ENCODE measurements at places on chromosomes 4 and X.
A peak's percentile ranks its signal among the peaks of the same experiment; 100 is the strongest.

DNA sequence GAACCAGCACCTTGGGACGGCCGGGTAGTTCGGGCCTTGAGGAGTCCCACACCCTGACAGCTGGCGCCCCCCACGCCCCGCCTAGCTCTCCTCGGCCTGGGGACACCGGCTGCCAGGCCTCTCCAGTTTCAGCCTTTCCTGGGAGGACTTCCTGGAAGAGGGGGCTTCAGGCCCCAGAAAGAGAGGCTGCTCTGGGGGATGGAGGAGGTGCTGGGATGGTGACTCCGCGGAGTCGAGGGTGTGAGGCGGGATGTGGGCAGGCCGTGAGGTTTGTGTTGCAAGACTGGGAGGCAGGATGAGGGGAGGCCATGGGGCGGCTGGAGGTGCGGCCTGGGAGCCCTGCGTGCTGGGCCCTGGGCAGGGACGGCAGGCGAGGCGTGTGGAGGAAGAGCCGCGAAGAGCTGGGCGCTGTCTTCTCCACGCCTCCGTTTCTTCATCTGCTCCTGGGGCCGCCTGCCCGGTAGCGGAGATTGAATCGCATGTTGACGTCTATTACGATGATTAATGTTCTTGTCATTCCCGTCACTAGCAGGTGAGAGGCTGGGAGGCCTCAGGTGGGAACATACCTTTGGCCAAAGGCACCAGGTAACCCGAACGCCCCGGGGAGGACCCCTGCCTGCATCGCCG is 918 bp upstream of the FGFRL1 start:
- DNase-seq, result peak; percentile 68

GRCh38 chr4:166426300-166426863 is 553.3 kb downstream of the TLL1 start:
- DNase-seq, result no peak

DNA sequence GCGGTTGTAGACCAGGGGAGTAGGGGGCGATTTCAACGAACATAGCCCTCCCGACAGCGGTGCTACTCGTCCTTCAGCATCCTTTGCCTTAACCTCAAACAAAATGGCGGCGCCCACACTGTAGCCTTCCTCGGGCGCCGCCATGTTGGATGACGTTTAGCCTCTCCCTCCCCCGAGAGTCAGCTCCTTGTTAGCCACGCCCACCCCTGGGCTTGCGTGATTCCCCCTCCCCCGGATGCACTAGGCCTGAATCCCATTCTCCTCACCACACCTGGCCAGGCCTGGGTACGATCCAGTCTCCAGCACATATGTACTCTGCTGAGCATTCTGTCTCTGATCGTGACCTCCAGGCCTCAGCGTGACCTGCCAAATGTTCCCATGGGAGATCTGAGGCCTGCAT is 49.0 kb upstream of the ZNF157 start:
- peak; percentile 43 for DNase-seq

- peak; percentile 82 for DNase-seq
Measured at GRCh38 chrX:29652484-29652883, 562.9 kb upstream of the MAGEB2 start.

DNA sequence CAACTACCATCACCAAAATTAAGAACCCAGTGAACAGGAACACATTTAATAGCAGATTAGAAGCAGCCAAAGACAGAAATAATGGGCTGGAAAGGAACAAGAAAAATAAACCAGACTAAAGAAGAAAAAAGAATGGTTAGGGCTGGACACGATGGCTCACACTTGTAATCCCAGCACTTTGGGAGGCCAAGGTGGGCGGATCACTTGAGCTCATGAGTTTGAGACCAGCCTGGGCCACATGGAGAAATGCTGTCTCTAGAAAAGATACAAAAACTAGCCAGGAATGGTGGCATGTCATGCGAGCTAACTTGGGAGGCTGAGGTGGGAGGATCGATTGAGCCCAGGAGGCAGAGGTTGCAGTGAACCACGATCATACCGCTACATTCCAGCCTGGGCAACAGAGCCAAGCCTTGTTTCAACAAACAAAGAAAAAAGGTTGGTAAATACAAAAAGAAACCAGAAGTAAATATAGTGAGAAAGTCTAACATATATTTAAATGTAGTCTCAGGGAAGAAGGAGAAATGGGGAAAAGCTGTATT is 102.0 kb downstream of the AFAP1 start:
- no peak for DNase-seq

- no peak for DNase-seq
Measured at GRCh38 chr4:93747220-93747619, 81.3 kb upstream of the ATOH1 start.

DNA sequence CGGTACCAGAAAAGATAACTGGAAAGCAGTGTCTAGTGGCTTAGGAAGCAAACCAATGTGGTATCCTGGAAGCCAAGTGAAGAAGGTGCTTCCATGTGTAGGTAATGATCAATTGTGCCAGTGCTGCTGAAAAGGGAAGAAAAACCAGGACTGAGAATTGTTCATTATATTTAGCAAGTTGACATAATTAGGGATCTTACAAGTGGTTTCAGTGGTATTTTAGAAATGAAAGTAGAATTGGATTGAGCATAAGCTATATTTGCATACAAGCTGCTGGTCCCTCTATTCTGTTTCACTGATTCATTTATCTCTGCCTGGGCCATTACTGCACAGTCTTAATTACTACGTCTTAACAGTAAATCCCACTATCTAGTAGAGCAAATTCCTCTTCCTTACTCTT is 32.3 kb downstream of the PRDM8 start:
- no peak for DNase-seq

GRCh38 chr4:92270908-92271307 is 32.9 kb upstream of the GRID2 start:
- DNase-seq, result no peak

DNA sequence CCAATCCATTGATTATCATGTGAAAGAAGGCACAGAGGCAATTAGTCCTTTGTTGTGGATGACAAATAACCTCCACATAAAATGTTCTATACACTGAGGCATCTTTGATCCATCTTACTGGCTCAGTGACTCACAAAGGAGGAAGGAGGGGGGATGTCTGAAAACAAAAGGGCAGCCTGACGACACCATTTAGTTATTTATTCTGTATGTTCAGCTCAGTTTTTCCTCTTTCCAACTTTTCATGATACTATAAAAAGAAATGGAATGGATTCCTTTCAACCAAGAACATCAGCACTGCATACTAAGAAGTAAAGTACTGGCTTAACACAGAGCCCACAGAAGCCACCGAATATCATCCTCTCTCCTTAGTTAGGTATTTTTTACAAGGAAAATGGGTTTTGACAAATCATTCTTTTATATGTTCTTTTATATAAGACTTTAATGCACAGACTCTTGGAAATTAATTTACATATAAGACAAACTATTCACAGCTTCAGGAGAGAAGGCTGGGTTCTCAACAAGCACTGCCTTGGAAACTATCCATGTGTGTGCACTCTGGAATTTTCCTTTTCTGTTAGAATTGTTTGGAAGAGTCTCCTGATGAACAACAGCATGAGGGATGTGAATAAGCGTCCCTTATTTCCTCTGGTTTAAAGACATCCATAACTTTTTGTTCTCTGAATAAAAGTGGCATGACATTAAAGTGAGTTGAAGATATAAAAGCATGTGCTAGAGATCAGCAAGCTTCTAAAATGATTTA is 135.6 kb downstream of the TSPAN5 start:
- DNase-seq, result peak; percentile 92

- no peak for DNase-seq
Measured at GRCh38 chr4:1590244-1590643, 93.9 kb downstream of the FAM53A start.

- DNase-seq, result no peak
Measured at GRCh38 chr4:80101071-80101791, 28.2 kb upstream of the ANTXR2 start.

DNA sequence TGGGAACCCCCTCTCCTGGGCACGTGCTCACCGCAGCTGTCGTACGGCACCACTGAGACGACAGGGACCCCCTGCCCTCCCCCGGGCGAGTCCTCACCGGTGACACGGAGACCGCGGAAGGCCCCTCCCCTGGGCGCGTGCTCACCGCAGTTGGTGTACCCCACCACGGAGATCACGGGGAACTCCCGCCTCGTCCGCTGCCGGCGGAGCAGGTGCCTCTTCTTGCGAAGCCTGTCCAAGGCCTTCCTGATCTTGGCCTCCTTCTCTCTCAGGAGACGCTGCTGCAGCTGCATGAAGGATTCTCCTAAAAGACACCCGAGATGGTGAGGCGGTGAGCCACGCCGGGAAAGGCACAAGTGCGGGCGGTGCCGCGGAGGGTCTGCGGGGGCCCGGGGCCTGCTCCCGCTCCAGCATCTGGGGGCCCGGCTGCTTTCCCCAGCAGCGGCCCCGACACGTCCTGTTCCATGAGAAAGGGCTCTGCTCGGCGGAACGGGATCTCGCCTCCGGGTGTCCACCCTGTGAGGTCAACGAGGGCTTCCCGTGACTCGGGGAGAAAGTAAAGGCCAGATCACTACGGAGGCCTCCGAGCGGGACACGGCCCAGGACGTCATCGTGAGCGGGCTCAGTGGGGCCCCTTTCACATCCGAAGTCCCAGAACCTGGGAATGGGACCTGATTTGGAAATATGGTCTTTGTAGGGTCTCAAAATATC is 5.8 kb downstream of the GTPBP6 start:
- DNase-seq, result no peak

DNA sequence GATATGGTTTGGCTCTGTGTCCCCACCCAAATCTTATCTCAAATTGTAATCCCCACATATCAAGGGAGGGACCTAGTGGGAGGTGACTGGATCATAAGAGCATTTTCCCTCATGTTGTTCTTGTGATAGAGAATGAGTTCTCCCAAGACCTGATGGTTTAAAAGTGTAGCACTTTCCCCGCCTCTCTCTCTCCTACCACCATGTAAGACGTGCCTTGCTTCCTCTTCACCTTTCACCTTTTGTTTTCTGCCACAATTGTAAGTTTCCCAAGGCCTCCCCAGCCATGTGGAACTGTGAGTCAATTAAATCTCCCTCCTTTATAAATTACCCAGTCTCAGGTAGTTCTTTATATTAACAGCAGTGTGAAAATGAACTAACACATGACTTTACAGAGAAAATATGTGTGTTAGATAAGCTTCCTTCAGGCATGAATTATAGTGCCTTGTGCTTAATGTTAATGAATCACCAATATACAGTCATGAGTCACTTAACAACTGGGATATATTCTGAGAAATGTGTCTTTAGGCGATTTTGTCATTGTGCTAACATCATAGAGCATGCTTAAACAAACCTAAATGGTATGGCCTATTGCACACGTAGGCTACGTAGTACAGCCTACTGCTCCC is 37.9 kb downstream of the PDGFC start:
- peak; percentile 95 for DNase-seq

DNA sequence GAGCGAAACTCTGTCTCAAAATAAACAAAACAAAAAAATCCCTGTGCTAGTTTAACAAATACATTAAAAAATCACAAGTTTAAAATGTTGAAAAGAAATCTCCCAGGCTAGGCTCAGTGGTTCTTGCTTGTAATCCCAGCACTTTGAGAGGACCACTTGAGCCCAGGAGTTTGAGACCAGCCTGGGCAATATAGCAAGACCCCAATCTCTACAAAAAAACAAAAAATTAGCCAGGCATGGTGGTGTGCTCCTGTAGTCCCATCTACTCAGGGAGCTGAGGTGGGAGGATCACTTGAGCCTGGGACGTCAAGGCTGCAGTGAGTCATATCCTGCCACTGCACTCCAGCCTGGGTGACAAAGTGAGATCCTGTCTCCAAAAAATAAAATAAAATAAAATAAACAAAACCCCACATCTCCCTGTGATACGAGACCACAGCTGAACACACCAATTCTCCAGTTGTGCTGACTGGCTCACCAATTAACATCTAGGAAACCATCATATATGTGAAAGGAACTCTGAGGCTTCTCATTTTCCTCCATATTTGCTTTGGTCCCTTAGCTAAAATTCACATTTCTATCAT is 7.3 kb downstream of the RPS4X start:
- peak; percentile 83 for DNase-seq

GRCh38 chrX:65671286-65671685 is 3.8 kb downstream of the MSN start:
- DNase-seq, result no peak

GRCh38 chr4:151324752-151325110 is 674 bp downstream of the SH3D19 start:
- DNase-seq, result peak; percentile 47

DNA sequence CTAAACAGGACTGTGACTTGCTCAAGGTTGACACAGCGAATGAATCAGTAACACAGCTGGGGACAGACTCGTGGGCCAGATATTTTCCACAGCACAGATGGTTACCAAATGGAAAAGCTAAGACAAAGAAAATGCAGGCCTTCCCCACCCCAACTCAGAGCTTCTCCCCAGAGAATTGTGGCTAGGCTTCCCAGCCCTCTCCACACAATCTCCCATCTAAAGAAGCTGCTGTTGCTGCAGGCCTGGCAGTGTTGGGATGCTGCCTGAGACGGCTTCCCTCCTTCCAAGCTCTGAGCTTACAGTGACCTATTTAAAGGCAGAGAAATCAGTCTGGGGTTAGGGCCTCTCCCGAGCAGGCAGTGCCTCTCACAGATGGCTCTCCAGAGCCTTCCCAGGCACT is 46.5 kb upstream of the PGRMC1 start:
- no peak for DNase-seq

- peak; percentile 83 for DNase-seq
Measured at GRCh38 chr4:186746581-186746980, 22.9 kb upstream of the FAT1 start.

DNA sequence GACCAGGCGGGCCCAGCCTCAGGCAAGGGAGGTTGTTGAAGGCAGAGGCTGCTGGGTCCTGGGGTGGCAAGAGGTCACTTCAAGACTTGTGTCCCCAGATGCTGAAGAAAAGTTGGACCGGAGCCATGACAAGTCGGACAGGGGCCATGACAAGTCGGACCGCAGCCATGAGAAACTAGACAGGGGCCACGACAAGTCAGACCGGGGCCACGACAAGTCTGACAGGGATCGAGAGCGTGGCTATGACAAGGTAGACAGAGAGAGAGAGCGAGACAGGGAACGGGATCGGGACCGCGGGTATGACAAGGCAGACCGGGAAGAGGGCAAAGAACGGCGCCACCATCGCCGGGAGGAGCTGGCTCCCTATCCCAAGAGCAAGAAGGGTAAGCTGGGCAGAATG is 4.4 kb downstream of the PQBP1 start:
- DNase-seq, result no peak

GRCh38 chr4:166839615-166840251 is 394.6 kb downstream of the SPOCK3 start:
- no peak for DNase-seq

DNA sequence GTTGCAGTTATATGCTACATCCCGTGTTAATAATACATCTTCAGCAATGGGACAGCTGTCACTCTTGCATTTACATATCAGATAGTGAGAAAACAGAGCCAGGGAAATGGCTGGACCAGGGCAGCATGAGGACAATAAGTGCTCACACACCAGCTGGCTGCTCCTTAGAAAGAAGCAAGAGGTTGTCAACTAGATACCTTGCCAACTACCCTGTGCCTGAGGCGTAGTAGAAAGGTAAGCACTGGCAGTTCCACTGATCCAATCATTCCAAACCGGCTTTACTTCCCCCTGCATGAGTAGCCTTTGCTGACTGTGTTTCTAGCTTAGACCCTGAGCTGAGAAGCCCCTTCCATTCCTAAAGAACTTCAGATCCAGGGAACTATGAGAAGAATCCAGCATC is 52.2 kb upstream of the FGF13 start:
- DNase-seq, result no peak
